Tongue (tissue), 3 donors: ENCODE measurements at places on chromosomes 2 and 18. TPM values are rescaled to one million over a fixed set of nuclear protein-coding genes. Genes with fewer than 3 reads are reported as not detected.

- no peak for DNase-seq
Observed at GRCh38 chr2:71923143-71923525, 224.5 kb downstream of the CYP26B1 start.

- no peak for DNase-seq
Observed at GRCh38 chr2:60883896-60884295, 2.5 kb downstream of the REL start.

DNA sequence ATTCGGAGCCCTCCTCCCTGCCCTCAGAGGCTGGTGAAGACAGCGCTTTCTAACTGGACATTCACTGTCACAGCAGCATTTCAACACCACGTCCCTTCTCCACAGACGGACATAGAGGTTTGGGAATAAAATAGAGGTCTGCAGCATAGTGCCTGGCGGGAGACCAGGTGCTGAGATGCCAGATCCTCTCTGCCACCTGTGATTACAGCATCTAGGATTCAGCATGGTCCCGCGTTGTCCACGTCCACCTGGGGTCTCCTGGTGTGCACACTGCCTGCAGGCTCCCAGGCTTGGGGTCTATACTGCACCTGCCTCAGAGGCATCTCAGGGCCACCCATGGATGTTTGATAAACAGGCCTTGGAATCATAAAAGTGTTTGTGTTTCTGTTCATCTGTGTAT, 175.5 kb downstream of the TMEM18 start:
- DNase-seq = no peak

DNA sequence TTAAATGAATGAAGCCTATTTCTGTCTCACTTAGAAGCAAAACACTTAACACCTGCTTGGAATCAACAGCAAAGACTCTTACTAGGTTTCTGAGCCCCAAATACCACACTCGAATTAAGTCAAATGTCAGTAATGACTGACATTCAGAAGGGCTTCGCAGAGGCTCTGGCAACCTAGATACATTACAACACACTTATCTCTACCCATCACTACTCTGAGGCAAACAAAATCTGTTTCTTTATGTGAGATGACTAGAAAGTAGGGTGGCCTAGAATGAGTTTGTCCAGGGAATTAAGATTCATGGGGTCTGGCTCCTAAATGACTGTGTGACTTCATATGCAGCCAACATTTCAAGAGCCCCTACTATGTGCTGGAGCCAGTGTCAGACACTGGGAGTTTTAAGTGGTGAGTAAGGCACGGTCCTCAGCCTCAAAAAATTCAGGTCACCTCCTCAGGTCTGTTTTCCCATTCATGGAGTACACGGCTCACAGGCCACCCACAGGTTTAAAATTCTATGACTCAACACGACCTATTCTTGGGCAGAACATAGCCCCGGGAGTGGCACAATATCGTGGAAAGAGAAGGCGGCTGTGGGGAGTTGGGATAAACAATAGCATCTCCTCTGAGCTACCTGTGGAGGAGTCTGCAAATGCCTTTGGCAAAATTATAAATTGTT, 150.3 kb upstream of the ZFP36L2 start:
- peak; percentile 46 for DNase-seq

GRCh38 chr2:136929531-136929930, 164.2 kb downstream of the THSD7B start:
- DNase-seq = no peak

DNA sequence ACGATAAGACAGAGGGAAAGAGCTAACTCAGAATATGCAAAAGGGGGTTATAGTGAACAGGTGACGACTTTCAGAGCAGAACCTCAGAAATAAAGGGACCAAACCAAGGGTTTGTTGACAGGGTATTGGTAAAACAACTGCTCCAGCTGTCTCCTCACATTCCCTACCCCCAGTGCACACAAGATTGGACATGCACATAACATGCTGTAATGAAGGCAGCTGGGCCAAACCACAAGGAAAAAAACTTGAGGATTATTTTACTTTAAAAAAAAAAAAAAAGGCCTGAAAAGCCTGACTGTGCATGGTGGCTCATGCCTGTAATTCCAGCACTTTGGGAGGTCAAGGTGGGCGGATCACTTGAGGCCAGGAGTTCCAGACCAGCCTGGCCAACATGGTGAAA, 3.5 kb downstream of the RBM43 start:
- peak; percentile 66 for DNase-seq

DNA sequence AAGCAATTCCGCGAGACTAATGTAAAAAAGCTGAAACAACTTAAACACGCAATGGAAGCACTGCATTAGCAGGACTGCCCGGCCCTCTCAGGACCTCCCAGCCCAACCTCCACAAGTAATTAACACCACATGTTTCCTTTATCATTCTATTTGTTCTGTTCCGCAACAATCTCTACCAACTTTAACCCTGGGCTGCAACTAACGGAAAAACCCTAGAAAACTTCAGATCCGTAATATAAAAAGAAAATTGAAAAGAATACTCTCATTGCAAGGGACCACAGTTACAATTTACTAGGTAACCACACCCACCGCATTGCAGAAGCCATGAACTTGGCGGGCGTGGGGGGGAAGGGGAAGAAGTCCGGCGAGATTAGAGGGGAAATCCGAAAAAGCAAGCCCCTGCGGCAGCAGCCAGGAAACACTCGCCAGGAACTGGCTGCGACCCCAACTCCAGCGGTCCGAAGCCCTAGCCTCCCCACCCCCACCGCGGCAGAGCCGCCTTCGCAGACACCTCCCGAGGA, 1.2 kb downstream of the EPB41L3 start:
- DNase-seq = peak; percentile 50

DNA sequence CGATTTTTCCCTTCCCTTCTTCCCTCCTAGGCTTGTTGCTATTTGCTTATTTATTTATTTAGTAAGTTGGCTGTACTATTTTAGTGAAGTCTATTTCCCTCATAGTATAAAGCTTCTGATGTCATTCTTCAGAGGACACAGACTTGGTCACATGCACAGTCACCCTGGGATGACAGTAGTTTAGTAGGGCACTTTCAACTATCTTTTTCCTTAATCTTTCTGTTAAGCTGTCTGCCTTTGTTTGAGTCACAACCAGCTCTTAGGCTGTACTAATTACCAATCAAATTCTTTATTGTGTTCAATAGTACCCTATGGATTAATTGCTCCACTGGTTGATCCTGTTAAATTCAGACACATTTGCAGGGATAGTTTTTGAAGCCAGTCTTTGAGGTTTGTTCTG, 26.9 kb upstream of the RAB31 start:
- DNase-seq = no peak

- no peak for DNase-seq
Observed at GRCh38 chr2:222794585-222795449, 66.0 kb upstream of the ACSL3 start.

- DNase-seq = no peak
Observed at GRCh38 chr2:15178946-15179345, 382.2 kb downstream of the NBAS start.

The MSTN gene
- total RNA-seq = 31.1 TPM

The DSG2 gene
- 15.2 TPM for total RNA-seq
